Dermis microvascular lymphatic vessel endothelial cell (primary cell): ENCODE measurements at places on chromosomes 5 and 9.

GRCh38 chr5:74052441-74053221 is 426.6 kb downstream of the ARHGEF28 start:
- no peak for DNase-seq

DNA sequence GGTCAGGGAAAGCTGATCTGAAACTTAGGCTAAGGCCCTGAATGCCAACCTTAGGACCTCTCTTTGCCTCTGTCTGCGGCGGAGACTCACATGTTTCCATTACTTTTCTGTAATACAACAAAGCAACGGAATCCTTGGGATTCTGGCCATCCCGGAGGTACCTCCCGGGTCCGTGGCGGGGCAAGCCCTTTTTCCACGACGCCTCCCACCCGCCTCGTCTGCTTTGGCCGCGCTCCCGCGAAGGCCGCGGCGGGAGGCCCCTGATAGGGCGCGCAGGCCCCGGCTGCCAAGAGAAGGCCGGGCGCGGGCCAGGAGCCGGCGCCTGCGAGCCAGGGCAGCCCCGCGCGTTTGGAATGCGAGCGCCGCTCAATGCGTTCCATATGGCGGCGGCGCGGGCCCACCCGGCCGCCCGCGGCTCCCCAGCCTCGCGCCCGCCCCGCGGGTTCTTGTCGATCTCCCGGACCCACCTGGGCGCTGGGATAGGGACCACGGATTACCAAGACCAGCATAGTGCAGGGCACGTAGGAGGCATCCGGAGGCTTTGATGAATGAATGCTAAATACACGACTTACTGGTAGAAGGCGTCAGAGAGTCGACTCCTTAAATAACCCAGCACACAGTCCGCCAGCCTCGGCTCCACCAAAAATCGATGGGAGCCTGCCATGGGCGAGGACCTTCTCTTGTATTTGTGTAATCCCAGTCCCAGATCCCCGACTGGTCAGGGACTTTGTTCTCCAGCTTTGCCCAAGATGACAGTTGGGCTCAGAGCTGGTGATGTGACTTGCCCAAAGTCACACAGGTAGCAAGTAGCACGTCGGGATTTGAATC is 17.5 kb upstream of the PHF19 start:
- DNase-seq = no peak

- DNase-seq = peak; percentile 25
Observed at GRCh38 chr9:72271613-72272478, 93.2 kb downstream of the ZFAND5 start.

GRCh38 chr9:35619800-35620158 is 1.6 kb upstream of the CD72 start:
- DNase-seq = no peak

GRCh38 chr5:50968356-50969149 is 302.1 kb downstream of the PARP8 start:
- DNase-seq = no peak

DNA sequence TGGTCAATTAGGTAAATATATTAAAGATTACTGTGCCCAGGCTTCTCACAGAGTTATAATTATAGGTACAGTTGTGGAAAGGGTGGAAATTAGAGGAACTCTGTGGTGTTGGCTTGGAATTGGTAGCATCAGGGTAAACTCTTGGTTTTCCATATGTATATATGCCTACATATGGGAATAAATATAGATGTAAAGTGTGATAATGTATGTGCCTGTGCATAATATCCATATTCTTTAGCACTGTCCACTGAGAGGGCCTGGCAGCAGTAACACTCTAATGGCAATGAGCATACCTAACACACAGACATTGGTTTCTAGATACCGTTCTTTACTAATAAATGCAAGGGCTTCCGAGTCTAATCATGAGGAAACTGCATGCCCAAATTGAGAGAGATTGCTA is 4.0 kb upstream of the PTPDC1 start:
- DNase-seq = no peak

GRCh38 chr5:79872291-79872690 is 118.8 kb downstream of the MTX3 start:
- peak; percentile 22 for DNase-seq

DNA sequence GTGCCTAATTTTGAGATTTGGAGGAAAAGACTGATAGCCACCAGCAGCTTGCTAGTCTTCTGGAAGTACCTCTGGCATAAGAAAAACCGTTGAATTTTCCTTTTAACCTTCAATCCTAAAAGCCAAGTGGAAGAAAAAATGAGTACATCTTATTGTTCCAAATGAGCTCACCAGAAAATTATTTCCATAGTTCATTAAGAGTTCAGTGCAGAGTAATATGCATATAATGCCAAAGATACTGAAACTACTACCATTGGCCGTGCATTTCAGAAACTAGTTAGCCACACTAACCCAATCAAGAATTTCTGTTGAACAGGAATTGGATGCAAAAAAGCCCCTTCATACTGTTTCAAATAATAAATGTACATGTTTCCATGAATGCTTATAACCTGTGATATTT is 607.9 kb downstream of the KCTD16 start:
- DNase-seq = no peak

DNA sequence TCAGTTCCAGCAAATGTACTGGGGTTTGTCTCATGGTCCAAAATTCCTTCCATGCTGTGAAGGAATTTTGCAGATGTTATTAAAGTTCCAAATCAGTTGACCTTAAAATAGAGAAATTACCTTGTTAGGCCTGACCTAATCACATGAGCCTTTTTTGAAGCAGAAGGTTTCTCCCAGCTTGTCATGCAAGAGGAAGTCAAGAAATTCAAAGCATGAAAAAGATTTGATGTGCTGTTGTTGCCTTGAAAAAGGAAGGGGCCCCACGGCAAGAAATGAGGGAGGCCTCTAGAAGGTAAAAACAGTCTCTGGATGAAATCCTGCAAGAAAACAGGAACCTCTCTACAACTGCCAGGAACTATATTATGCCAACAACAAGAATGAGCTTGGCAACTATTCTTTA is 24.2 kb upstream of the HAPLN1 start:
- peak; percentile 57 for DNase-seq

- DNase-seq = no peak
Observed at GRCh38 chr5:175854231-175855040, 16.9 kb upstream of the CPLX2 start.

- peak; percentile 89 for DNase-seq
Observed at GRCh38 chr9:131238402-131239021, 37.8 kb downstream of the FAM78A start.
